ENCODE measurements at places on chromosomes 5 and 9.

GRCh38 chr9:68949271-68950000 is 64.5 kb downstream of the PRKACG start:
- DNase-seq = peak; percentile 9

- no peak for DNase-seq
Measured at GRCh38 chr5:180990086-180990881, 1.6 kb downstream of the BTNL3 start.

DNA sequence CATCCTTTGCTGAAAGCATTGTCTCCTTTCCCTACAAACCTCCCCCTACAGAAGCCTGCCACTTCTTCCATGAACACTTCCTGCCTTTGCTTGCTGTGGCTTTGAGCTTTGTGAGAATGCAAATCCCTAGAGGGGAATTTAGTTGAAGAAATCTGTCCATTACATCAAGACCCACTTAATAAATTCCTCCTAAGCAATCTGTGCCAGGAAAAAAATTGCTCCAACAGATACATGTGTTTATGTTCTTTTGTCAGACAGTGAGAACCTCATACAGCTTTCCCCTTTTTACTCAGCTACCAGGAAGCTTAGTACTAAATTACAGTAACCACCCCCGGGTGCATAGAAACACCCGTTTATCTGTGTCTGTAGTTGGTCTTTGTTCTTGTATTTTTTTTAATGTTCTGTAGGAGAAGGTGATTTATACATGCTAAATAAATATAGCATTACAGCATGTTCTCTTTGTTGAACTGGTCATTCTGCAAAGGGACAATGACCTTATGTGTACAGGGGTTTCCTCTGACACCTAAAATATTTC is 43.9 kb downstream of the SH3TC2 start:
- no peak for DNase-seq

DNA sequence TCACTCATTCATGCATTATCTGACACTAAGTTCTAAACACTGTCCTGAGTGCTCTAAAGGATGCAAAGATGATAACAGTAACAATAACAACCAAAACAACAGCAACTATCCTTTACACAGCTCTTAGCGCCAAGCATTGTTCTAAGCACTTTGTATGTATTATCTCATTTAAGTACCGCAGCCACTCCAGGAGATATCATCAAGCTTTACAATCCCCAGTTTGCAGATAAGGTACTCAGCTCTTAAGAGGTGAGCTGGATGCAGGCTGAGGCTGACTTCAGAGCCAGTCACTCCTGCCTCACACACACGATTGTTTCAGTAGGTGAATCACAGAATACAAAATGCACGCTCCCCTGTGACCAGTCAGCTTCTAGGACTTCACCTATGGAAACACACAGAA is 141.8 kb downstream of the PAX5 start:
- DNase-seq = no peak

DNA sequence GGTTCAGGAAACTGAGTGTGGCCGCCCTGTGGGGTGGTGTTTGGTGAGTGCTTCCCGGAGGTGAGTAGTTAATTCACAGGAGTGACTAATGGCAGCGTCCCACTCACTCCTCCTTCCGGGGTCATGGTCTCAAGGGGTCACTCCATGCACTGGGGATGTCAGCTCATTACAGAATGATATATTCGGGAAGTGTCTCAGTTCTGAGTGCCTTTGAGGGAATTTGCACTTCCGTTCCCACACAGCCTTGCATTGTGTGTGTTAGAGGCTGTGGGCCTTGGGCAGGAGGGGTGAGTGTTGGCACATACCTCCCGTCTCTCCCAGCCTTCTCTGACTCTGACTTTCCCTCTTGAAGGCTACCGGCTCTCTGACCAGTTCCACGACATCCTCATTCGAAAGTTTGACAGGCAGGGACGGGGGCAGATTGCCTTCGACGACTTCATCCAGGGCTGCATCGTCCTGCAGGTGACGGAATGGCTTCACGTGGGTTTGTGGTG is 10.5 kb upstream of the AHRR start:
- no peak for DNase-seq

DNA sequence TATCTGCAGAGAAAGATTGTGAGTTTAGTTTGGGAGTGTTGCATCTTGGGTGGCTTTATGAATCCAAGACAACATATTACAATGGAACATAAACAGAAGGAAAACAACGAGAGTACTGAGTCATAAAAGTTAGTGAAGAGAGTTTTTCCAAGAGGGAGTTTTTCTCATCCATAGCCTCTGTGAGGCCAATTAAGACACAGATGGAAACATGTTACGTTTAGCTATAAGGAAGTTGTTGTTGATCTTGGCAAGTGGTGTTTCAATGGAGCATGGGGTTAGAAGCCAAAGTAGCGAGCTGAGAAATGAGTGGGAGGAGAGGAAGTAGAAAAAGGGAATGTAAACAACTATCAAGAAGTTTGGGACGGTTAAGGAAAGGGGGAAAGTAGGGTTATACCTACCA is 53.3 kb upstream of the SPATA31D4 start:
- DNase-seq = peak; percentile 74

DNA sequence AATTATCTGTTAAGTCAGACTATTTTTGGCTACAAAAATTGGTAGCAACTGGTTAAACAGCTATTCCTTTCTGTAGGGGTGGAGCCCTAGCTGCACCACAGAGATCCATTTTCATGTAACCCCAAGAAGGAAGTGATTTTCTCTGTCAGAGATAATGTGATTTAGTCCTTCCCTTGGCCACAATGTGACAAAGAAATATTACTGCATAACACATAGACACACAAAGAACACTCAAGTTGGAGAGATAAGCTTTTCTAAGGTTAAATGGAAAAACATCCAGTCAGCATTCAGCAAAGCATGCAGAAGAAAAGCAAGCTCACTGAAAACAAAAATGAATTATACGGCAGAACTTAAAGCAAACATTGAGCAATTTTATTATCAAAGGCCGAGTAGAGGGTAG is 227.8 kb upstream of the CDH9 start:
- no peak for DNase-seq

DNA sequence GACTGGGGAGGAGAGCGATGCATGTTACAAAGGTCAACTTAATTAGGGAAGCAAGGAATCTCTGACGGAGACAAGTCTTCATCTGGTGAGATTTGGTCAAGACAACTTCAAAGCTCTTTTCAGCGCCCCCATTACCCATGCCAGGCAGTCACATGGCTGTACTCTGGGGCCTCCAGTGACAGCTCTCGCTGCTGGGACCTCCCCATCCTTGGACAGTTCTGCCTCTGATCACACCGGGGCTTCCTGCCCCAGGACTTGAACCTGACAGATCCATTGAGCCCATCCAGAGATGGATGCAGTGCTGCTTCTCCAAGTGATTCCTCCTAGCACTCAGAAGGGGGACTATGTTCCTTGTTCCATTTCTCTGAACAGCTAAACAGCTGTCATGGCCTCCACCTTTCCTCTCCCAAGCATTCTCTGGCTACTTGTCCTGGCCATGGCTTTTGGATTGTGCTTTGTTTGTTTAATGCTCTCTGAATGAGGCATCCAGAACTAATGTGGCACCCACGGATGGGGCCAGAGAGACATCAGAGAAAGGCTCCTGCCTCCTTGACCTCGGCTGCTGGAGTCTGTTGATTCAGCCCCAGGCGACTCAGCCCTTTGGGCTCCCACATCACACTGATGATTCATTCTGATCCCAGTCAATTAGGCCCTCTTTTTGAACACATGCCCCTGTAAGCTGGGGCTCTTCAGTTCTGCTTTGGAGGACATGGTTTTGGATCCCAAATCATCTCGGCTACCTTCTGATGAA is 122.1 kb upstream of the ADAMTS16 start:
- DNase-seq = peak; percentile 88

DNA sequence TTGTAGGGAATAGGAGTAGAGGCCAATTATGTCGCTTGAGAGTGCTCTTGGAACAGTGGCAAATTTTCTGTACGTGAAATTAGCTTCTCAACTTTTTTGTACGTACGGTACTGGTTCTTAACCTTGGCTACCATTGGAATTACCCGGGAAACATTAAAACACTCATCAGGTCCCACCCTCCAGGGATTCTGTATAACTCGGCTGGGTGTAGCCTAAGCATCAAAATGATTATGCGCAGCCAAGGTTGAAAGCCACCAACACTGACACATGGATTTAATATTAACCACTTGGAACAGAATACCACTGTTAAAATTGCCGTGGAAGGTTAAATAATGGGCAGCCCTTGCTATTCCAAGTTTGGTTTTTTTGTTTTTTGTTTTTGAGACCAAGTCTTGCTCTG is 17.4 kb downstream of the DNAJA1 start:
- no peak for DNase-seq

DNA sequence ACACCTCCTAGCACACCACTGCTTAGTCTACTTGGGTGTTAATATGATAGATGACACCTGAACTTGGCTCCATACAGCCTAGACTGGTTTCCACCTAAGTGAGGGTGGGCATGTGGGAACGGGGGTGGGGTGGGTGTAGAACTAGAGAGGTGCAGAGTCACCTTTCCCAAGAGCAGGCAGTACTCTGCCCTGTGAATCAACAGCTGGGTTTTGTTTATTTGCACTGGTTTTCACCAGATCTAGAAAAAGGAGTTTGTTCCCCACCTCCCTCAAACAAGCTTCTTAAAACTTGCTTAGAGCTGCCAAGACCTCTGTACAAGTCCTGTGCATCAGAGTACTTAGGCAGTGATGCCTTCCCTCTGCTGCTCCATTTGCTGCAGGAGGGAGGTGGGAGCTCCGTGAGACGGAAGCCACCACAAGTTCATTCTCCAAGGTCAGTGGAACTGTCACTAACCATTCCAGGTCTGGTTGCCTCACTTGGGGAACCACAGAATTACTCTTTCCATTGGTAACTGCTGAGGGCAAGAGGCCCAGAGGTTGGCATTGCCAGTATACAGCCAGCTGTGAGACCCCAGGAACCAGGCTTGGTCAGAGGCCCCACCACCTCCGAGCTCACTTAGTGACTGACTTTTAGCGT is 163.5 kb downstream of the NR3C1 start:
- no peak for DNase-seq

Data from HFFc6 (cell line).